SW 1271 (cell line): ENCODE measurements at places on chromosomes 5 and 9.

DNA sequence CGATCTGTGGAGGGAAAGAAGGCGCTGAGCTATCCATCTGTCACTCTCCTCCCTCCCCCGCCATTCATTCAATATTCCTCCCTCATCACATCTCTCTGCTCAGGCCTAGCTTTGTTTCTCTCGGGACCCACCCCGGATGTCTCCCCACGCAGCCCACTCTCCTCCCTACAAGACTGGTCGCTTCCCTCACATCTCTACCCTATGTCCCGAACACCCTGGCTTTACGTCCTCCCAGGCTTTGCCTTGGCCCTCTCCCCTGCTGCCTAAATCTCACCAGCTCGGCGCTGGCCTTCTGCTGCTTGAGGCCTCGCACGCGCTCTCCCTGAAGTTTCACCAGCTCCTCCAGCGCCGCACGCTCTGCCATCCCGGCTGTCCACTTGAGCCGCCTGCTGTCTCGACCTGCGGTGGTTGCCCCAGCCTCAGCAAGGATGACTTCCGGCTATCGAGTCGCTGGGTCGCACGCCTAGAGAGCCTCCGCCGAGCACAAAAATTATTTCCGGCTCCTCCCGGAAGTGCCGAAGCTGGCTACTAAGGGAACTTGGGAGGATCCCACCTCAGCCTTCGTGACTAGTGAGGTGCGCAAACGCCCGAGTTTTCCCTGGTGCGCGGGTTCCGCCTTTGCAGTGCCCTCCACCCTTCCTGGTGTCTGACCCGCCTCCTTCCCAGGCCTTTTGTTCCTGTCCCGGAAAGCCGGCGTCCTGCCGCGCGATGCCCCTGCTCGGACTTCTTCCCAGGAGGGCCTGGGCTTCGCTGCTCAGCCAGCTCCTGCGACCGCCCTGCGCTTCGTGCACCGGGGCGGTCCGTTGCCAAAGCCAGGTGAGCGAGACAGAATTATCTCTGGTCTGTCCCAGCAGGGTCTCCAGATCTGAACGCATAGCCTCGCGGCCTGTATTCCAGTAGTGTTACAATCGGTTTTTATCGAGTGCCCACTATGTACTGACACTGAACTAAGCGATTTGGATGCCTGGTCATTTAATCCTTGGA lies at the start of the genes HARS1 and HARS2:
Gene HARS1 (minus strand): TSS at position 430 of the 984 bp plus-strand sequence. CDS start 66 bp downstream, at position 364.
Gene HARS2 (plus strand): TSS at position 515 of the 984 bp plus-strand sequence. CDS start 194 bp downstream, at position 709.
- peak; percentile 98 for DNase-seq

DNA sequence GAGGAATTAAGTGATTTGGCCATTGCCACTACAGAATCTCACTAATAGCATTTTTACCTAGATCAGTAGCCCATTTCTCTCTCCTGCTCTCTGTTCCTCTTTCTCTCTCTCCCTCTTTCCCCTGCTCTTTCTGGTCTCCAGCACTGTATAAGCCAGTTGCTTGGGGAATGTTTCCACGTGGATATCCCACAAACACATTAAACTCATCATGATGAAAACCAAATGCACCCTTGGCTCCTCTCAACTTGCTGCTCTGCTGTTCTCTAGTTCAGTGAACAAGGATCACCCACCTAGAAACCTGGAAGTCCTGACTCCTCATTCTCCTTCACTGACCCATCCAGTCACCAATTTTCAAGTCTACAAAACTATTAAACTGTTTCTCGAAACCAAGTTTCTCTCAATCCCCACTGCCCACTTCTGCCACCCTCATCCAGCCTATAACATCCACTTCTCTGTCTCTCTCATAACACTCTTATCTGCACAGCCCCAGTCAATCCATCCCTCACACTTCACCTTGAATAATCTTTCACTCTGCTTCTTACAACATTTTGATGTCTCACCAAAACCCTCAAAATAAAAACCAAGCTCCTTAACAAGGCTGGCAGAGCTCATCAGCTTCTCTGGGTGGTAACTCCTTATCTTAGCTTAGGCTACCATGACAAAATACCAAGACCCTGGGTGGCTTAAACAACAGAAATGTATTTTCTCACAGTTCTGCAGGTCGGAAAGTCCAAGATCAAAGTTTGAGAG lies 79.3 kb downstream of the ARL15 start:
- no peak for DNase-seq

DNA sequence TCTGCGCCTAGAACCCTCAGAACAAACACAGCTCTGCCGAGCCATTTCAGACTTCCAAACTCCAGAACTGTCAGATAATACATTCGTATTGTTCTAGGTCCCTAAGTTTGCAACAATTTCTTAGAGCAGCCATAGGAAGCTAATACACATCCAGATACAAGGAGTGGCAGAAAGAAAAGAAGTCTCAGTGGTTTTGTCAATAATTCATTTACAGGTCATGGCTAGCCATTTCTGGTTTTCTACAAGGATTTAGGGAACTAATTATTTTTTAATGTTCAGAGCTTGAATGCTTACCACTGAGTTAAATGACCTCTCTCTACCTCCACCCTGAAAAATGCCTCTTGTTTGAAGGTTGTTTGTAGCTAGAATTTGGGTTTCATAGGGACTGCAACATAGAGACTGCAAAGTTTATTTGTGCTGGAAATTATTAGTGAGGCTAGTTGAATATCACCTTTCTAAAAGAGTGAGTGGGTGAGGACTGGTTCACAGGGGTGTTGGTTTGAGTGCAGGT lies 15.5 kb upstream of the ERMP1 start:
- no peak for DNase-seq

- no peak for DNase-seq
These were observed 2.7 kb downstream of the CD274 start for GRCh38 chr9:5453004-5453403.

- no peak for DNase-seq
These were observed 189.8 kb downstream of the TLE1 start for GRCh38 chr9:81499594-81499993.

- DNase-seq, result no peak
These were observed 17.5 kb downstream of the TMEM38B start for GRCh38 chr9:105711867-105712266.

- no peak for DNase-seq
These were observed 29.9 kb upstream of the HMHB1 start for GRCh38 chr5:143781993-143782520.

GRCh38 chr9:134575901-134576176 lies 65.8 kb upstream of the COL5A1 start:
- no peak for DNase-seq

DNA sequence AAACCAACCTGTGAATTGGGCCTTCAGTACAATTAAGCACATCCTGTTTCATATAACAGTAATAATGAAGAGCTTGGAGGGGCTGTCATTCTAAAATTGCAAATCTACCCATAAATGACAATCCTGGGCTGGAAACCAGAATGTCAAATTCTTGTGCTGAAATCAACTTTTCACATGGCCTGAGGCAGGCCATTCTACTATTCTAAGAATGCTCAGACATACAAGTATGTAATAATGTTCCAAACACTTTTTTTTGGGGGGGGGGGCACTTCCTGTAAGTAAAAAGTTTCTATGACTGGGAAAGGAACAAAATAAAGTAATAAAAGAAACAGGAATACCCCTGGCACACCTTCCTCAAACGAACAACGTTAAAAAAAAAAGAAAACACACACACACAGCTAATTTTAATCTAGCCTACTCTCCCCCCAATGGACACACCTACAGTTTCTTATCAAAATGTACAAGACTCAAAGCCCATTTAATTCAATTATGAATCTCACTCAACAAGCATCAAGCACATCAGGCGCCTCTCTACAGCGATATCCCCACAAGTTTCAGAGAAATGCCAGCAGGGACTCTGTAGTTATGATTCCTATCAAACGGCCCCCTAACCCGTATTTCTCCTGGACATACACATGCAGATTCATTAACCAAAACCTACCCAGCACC lies 1.4 kb downstream of the ETF1 start:
- no peak for DNase-seq

DNA sequence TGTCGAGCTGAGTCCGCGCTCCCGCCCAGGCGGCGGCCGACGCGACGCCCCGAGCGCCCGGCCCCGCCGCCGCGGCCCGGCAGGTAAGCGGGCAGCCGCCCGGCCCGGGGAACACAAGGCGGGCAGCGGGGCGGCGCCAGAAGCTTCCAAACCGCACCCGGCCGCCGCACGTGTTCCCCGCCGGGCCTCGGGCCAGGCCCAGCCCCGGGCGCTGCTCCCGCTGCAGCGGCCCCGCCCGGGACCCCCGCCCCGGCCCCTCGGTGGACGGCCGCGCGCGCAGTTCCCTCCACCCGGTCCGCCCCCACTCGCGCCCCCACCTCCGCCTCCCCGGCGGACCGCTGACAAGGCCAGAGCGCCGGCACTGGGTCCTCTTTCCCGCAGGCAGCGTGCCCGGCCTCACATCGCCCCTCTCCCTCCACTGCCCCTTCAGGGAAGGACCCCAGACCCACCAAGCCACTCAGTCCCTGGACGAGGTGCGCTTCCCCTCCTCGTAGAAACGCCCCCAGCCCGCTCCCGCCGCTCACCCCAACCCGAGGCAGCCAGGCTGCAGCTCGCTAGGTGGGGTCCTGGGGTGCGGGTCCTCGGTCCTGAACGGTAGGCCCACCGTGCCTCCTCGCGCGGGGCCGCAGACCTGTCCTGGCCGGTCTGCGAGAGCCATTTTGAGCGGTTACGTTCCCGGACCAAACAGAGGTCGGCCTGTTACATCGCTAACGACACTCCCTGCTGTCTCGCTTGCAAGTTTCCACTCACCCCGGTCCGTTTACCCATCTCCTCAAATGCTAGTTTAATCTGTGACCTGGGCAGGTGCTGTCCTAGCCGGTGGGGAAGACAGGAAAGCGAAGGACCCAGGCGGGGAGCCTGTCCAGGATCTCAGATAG lies 475 bp downstream of the WDR5 start:
- DNase-seq, result no peak

DNA sequence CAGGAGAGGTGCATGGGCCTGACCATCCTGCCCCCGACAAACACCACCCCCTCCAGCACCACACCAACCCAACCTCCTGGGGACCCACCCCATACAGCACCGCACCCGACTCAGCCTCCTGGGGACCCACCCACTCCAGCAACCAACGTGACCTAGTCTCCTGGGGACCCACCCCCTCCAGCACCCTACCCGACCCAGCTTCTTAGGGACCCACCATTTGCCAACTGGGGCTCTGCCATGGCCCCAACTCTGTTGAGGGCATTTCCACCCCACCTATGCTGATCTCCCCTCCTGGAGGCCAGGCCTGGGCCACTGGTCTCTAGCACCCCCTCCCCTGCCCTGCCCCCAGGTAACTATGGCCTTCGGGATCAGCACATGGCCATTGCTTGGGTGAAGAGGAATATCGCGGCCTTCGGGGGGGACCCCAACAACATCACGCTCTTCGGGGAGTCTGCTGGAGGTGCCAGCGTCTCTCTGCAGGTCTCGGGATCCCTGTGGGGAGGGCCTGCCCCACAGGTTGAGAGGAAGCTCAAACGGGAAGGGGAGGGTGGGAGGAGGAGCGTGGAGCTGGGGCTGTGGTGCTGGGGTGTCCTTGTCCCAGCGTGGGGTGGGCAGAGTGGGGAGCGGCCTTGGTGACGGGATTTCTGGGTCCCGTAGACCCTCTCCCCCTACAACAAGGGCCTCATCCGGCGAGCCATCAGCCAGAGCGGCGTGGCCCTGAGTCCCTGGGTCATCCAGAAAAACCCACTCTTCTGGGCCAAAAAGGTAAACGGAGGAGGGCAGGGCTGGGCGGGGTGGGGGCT lies 4.6 kb downstream of the CEL start:
- no peak for DNase-seq
